MCF 10A (cell line): ENCODE measurements at places on chromosomes 4 and X.

DNA sequence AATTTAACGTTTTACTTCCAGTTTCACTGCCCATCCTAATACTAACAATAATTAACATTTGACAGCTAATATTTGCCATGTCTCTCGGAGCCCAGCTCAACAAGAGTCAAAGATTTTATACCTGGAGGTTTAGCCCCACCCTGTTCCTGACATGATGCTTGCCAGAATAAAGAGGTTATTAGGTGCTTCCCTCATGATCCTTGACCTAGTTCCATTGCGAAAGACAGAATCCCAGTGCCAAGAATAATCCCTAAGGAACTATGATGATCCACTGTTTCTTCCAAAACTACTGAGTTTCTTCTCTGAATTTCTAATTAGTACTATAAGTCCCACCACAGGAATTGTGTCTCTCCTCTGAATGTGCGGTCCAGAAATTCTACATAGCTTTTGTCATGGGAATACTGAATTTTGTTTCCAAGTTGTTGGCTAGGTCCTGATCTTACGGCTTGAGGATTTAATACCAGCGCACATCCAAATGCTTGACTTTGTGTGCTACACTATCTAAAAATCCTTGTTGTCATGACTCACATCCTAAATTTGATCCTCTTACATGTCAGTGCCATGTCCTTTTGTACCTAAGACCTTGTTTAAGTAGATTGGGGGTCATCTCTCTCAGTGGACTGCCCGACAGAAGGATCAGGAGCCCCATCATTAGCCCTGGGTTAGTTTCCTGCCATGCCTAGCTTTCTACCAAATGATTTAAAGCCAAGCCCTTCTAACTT, 23.1 kb downstream of the ANTXR2 start:
- H3K36me3 ChIP-seq = peaks cover 21% of the 10 kb centered on the region
- peak; percentile 67 for DNase-seq
- H3K27ac ChIP-seq = peak overlapping the region; percentile 80
- peaks cover 20% of the 10 kb centered on the region for H3K4me1 ChIP-seq

- H3K4me1 ChIP-seq = peaks cover 42% of the 10 kb centered on the region
- DNase-seq = peak; percentile 87
- H3K4me3 ChIP-seq = no peak overlapping the region
- peak overlapping the region; percentile 44 for H3K27ac ChIP-seq
- H3K27me3 ChIP-seq = no peaks in the 10 kb centered on the region
Measured at GRCh38 chr4:38314663-38315062, 349.3 kb upstream of the KLF3 start.

DNA sequence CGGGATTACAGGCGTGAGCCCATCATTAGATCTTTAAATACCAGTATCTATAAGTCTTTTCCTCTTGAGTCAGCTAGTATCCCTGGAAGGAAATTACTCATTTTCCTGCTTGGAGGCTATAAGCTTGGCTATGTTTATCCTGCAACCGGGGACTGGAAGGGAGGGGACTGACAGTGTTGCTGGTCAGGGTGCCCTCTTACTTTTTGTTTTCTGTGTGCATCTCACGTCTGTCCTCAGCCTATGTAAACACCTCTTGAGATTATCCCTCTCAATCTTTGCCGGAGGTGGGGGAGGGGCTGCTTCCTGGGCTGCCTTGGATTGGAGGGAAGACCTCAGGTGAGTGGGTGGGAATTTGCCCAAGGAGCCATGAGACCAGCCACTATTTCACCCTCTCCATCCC, 37.0 kb downstream of the HTT start:
- H3K36me3 ChIP-seq = peaks cover 74% of the 10 kb centered on the region
- peaks cover 12% of the 10 kb centered on the region for H3K4me1 ChIP-seq
- no peak overlapping the region for H3K4me3 ChIP-seq
- peak; percentile 77 for DNase-seq

DNA sequence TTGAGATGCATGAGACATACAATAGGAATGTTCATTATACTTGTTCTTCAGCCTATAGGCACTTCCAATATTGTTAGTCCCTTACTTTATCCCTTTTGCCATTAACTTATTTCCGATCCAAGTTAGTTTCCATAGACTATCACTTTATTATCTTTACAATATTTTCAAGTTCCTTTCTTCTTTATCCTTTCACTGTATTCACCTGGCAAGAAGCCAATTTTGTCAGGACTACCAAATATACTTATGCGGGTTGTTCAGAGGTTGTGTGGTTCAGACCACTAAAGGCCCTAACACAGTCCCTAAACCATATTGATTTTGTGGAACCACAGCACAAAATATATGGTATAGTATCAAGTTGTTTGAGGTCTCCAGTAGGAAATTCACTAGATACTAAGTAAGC, 245.0 kb upstream of the HTR2C start:
- peaks cover 16% of the 10 kb centered on the region for H3K27me3 ChIP-seq
- H3K27ac ChIP-seq = no peak overlapping the region
- no peaks in the 10 kb centered on the region for H3K36me3 ChIP-seq
- no peak for DNase-seq

- H3K27me3 ChIP-seq = peaks cover 56% of the 10 kb centered on the region
- no peak within 1 kb of the TSS for H3K4me3 ChIP-seq
- no peaks in the 10 kb centered on the region for H3K36me3 ChIP-seq
Measured at GRCh38 chrX:21374163-21374993, at the start of gene CNKSR2. CNKSR2 (plus strand) TSS chrX:21374418; CDS start chrX:21374898, 480 bp downstream.

GRCh38 chr4:115973768-115974167, 860.3 kb upstream of the NDST4 start:
- no peak for DNase-seq
- H3K4me3 ChIP-seq = no peak overlapping the region
- H3K27ac ChIP-seq = no peak overlapping the region
- H3K4me1 ChIP-seq = no peaks in the 10 kb centered on the region
- no peaks in the 10 kb centered on the region for H3K27me3 ChIP-seq

DNA sequence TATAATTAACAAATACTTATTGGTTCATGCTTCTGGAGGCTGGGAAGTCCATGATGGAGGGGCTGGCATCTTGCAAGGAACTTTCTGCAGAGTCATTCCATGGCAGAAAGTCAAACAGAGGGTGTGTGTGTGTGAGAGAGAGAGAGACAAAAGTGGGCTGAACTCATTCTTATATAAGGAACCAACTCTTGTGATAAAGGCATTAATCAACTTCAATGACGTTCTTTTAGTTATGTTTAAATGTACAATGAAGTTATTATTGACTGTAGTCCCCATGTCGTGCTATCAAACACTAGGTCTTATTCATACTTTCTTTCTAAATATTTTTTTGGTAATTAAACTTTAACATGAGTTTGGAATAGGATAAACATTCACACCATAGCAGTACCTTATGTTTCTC, 1408.8 kb downstream of the STIM2 start:
- H3K27ac ChIP-seq = no peak overlapping the region
- no peaks in the 10 kb centered on the region for H3K4me1 ChIP-seq
- no peaks in the 10 kb centered on the region for H3K27me3 ChIP-seq
- no peak overlapping the region for H3K4me3 ChIP-seq
- no peak for DNase-seq

DNA sequence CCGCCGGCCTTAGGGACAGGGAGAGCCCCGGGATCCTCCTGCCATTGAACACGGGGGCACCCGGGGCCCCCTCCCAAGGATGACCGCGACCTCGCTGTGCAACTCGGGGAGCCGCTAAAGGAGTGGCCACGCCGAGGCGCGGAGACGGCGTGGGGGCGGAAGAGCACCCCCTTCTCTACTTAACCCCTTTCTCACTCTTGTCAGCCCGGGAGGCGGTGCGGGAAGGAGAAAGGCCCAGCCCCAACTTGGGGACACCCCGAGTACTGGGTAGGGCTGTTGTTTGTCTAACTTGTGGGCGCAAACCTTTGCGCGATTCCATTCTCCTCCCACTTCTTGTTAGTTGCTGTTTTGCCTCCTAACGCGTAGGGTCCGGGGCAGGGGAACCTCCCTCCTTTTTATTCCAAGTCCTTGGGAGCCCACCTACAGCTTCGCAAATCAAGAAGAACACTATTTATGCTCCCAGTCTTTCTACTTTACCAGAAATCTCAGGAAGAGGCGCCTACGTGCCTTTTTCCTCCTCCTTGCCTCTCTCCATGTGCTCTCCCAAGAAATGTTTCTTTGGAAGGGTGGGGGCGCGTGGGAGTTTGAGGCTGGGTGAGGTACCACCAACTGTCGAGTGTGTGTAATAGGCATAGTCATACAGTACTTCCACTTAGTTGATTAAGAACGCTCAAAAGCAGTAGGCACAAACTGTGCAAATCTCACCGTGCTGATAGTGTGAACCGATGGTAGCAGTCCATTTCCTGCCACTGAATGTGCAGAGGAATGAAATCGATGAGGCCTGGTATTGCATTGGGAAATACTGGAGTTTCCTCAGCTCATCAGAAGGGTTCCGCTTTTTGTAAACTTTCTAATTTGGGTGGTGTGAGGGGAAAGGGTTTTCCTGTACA, 813 bp downstream of the DIAPH2 start:
- H3K4me1 ChIP-seq = peaks cover 11% of the 10 kb centered on the region
- peaks cover 18% of the 10 kb centered on the region for H3K27me3 ChIP-seq
- H3K27ac ChIP-seq = peak overlapping the region; percentile 95

DNA sequence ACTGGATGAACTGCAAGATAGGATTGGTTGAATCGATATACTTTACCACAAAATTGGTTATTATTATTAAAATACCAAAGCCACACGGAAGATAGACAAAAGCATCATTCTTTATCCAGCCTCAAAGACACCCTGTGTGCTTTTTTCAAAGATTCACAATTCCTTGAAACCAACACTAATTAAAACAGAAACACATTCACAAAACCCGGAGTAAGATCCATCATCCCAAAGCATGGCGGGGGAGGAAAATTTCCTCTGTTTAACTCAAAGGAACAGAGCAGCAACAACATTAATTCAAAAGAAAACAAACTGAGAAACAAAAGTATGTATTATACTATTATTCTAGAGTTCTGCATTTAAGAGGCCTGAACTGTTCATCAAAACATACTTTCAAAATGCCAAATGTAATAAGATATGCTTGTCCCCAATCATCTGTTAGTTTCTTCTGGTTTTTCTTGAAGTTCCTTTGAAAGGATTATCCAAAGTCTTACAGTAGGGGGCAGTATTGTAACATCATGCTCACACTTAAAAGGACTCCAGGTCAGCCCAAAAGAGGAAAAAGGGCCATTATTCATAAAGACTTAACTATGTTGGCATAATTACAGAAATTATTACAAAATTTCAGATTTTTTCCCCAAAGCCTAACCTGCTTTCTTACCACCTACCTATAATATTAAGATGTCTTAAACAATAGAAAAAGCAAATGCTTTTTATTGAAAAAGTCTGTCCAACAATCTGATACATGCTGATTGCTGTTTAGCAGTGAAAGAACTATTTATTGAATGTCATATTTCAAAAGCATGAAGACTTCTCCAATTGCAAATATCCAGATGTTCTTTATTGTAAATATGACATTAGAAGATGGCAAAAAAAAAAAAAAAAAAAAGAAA, 168.7 kb downstream of the SCFD2 start:
- no peaks in the 10 kb centered on the region for H3K4me1 ChIP-seq
- peak; percentile 79 for DNase-seq
- H3K4me3 ChIP-seq = no peak overlapping the region
- H3K27me3 ChIP-seq = no peaks in the 10 kb centered on the region
- no peak overlapping the region for H3K27ac ChIP-seq
- H3K36me3 ChIP-seq = no peaks in the 10 kb centered on the region
